ENCODE measurements at places on chromosomes 12 and 14. TPM values are rescaled to one million over a fixed set of nuclear protein-coding genes. Genes with fewer than 3 reads are reported as not detected.

GRCh38 chr12:96120359-96121100 lies 73.6 kb upstream of the ELK3 start:
- no peaks in the 10 kb centered on the region for H3K27me3 ChIP-seq
- H3K4me1 ChIP-seq: no peaks in the 10 kb centered on the region
- H3K36me3 ChIP-seq: no peaks in the 10 kb centered on the region
- no peak for DNase-seq
- no peak overlapping the region for H3K27ac ChIP-seq
- H3K4me3 ChIP-seq: no peak overlapping the region

CPSF2 gene
- total RNA-seq: 25.0 TPM

C12orf54 gene
- total RNA-seq: not detected

DNA sequence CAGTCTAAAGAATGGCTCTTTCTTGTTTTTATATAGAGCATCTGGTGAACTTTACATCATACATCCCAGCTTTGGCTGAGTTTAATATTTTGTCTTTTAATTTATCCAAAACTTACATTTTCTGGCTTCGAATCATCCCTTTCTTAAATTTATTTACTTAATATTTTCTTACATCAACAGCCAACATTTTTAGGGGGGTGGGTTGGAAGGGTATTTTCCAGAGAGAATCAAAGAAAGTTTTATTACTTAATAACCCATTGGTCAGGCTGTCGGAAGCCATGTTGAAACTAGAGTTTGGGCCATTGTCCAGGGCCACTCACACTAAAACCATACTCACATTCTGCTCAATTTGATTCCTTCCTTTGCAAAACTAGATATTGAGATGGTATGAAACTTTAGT lies 220.2 kb downstream of the AEBP2 start:
- H3K27ac ChIP-seq: no peak overlapping the region
- DNase-seq: no peak
- no peaks in the 10 kb centered on the region for H3K36me3 ChIP-seq
- H3K27me3 ChIP-seq: no peaks in the 10 kb centered on the region
- H3K4me3 ChIP-seq: no peak overlapping the region
- H3K4me1 ChIP-seq: peaks cover 11% of the 10 kb centered on the region

DNA sequence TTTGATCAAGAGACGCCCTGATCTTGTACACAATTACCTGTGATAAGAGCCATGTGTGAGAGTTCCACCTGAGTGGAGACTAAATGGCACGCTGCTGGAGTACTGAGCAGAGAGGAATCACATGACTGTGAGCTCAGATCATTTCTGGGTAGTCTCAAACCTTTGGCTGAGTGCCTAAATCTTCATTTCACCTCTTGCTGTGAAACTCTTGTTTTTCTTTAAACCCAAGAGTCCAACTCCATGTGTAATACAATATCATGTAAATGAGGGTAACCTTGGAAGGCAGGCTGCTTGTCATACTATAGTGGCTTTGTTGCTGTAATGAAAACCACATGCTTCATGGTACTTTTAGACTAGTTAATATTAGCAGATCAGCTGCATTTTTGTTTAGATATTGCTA lies 156.9 kb downstream of the CAND1 start:
- H3K4me3 ChIP-seq: no peak overlapping the region
- H3K4me1 ChIP-seq: peaks cover 27% of the 10 kb centered on the region
- DNase-seq: no peak
- H3K27me3 ChIP-seq: no peaks in the 10 kb centered on the region
- H3K36me3 ChIP-seq: no peaks in the 10 kb centered on the region

GRCh38 chr12:83865431-83865830 lies 1047.2 kb downstream of the SLC6A15 start:
- no peaks in the 10 kb centered on the region for H3K36me3 ChIP-seq
- no peak for DNase-seq
- H3K4me3 ChIP-seq: no peak overlapping the region
- no peaks in the 10 kb centered on the region for H3K4me1 ChIP-seq
- H3K27ac ChIP-seq: no peak overlapping the region

DNA sequence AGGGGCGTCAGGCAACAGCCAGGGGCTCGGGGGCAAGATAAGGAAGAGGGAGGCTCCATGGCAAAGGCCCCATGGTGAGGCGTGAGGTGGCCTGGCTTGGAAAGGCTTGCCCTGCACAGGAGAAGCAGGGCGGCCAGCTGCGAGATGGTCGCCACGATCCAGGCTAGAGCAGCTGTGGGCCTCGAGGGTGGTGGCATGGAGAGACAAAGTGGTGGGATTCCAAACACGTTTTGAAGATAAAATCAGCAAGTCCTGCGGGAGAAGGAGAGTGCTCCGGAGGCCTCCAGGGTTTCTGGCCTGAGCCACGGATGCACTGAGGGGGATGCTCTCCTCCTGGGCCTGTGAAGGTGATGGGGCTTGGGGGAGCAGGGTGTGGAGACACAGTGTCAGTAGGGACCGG lies 20.5 kb upstream of the DLK1 start:
- no peak overlapping the region for H3K4me3 ChIP-seq
- H3K4me1 ChIP-seq: peaks cover 20% of the 10 kb centered on the region
- H3K27ac ChIP-seq: no peak overlapping the region
- H3K36me3 ChIP-seq: no peaks in the 10 kb centered on the region
- DNase-seq: no peak
- no peaks in the 10 kb centered on the region for H3K27me3 ChIP-seq

GRCh38 chr12:27272373-27273028 lies 28.4 kb downstream of the STK38L start:
- H3K4me1 ChIP-seq: peaks cover 52% of the 10 kb centered on the region
- no peak for DNase-seq
- H3K4me3 ChIP-seq: no peak overlapping the region
- H3K27me3 ChIP-seq: no peaks in the 10 kb centered on the region
- peak overlapping the region; percentile 68 for H3K27ac ChIP-seq
- no peaks in the 10 kb centered on the region for H3K36me3 ChIP-seq

ALDH6A1 gene
- 19.9 TPM for total RNA-seq

ADCK1 gene
- total RNA-seq: 5.7 TPM

DNA sequence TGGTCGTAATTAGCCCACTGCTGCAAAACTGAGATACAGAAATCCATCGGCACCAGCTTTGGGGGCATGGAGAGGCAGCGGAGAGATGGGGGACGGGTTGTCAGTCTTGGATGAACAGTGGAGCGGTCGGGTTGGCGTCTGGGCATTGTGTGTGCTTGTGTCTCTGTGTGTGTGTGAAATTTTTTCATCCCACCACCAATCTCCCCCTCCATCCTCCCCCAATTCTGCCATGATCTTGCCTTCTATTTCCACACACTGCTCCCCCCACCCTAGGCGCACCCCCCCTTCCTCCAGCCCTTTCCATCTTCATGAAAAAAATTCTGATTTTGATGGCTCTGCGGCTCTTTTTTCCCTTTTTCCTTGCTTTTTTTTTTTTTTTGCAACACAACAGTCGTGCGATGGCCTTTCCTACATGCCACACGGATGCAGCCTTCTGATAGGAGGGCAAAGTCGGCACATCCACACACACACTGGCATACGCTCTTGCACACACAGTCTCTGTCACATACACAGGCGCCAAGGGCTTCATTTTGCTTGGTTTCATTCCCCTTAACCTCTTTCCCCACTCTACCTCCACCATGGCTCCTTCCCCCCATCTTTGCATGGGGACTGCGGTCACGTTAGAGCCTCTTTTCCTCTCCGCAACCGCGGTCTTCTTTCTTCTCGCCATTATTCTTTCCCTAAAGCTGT lies 3.3 kb downstream of the NRXN3 start:
- H3K27ac ChIP-seq: no peak overlapping the region
- no peak overlapping the region for H3K4me3 ChIP-seq
- H3K4me1 ChIP-seq: peaks cover 14% of the 10 kb centered on the region
- no peaks in the 10 kb centered on the region for H3K27me3 ChIP-seq
- no peaks in the 10 kb centered on the region for H3K36me3 ChIP-seq

- no peak overlapping the region for H3K27ac ChIP-seq
- H3K36me3 ChIP-seq: no peaks in the 10 kb centered on the region
- no peak overlapping the region for H3K4me3 ChIP-seq
- H3K4me1 ChIP-seq: no peaks in the 10 kb centered on the region
Observed at GRCh38 chr12:21155522-21156351, 24.7 kb downstream of the SLCO1B1 start.

DNA sequence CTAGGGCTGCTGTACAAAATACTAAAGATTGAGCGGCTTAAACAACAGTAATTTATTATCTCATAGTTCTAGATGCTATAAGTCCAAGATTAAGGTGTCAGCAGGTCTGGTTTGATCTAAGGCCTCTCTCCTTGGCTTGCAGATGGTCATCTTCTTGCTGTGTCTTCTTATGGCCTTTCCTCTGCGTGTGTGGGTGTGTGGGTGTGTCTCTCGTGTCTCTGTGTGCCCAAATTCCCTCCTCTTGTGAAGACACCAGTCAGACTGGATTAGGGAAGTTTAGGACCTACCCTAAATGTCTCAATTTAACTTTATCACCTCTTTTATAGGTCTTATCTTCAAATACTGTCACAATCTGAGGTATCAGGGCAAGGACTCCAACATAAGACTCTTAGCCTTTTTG lies 28.3 kb downstream of the DDHD1 start:
- H3K4me3 ChIP-seq: no peak overlapping the region
- H3K4me1 ChIP-seq: peaks cover 4% of the 10 kb centered on the region
- no peak for DNase-seq
- H3K27me3 ChIP-seq: no peaks in the 10 kb centered on the region

ZC2HC1C gene
- total RNA-seq: 3.6 TPM

PRH2 gene
- total RNA-seq: not detected
